ENCODE measurements at places on chromosomes 6 and 20.

DNA sequence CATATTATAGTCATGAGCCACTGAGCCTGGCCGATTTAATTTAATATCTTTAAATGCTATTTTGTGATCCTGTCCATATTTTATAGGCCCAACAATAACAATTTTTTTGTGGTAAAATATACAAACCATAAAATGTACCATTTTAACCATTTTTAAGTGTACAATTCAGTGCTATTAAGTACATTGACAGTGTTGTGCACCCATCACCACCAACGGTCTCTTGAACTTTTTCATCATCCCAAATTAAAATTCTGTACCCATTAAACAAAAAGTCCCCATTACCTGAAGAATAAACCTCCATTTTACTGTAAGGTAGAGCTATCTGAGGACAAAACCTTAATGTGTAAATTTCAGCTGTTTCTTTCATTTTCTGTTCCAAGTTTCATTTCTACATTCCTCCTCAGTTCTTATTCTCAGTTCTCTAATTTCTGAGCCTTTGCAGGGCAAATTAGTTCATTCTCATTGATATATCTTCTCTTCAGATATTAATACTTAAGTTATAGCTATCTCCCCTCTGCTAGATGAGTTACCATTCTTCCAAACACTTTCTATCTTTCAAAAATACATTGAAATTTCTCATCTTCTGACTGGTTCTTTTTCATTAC, 10.3 kb downstream of the MTO1 start:
- no peak for DNase-seq

- DNase-seq = no peak
Measured at GRCh38 chr6:89048288-89048923, 32.1 kb upstream of the PNRC1 start.

- DNase-seq = no peak
Measured at GRCh38 chr6:136873748-136874147, 48.4 kb upstream of the SLC35D3 start.

- DNase-seq = peak; percentile 48
Measured at GRCh38 chr6:145866456-145867396, 52.1 kb upstream of the FBXO30 start.

GRCh38 chr20:25481918-25482253, 74.4 kb downstream of the GINS1 start:
- no peak for DNase-seq

- no peak for DNase-seq
Measured at GRCh38 chr20:47785854-47786764, 828 bp upstream of the SULF2 start.

DNA sequence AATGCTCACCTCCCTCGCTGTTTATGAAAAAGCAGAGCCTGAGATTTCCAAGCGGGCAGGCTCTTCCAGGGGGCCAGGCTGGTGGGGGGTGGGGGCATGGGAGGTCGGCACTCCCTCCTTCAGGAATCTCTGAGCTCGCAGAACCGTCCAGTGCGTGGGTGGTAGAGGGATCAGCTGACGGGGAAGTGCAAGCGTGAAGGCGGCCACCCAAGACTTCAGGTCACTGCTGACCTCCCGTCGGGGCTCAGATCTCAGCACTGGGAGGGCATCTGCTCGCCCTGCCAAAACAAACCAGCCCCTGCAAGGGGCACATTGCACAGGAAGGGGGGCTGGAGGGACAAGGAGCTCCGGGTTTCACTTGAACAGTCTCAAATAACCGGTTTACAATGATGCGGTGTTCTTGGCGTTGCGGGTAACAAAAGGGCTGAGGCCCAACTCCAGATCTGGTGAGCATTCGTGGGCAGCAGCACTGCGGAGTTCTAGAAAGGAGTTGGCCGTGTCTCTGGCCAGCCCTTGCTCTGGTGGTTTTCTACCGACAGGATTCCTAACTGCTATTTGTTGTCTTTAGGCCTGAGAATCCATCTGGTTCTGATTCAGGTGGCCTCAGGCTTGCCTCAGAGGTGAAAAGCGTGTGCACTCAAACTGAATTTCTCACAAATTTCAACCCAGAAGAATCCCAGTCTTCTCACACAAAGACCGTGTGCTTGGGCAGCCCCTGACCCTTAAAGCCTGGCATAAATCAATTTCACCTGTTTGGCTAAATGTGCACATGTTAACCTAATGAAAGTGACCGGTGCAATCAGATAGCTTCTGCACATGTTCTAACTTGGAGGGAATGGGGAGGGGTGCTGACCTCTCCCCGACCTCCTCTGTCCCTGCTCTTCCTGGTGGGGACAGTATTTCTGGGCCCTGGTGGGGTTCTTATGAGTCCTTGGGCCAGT, 191.6 kb downstream of the MYLK4 start:
- no peak for DNase-seq

DNA sequence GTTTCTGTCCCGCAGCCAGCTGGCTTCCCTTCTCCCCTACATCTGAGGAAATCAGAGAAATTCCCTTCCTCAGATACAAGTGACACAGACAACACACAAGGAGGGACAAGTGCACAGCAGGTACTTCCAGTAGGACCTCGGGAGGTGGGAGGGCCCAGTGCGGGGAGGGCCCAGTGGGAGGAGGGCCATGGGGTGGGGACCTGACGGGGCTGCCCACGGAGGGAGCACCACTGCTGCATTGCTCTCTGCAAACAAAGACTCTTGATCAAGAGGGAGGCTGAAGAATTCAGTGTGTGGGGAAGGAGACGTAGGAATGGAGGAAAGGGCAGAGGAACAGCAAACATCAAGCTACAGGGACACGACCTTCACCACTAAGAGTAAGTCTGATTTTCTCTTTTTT, 9.0 kb downstream of the TAP2 start:
- no peak for DNase-seq

- DNase-seq = no peak
Measured at GRCh38 chr6:130713144-130713543, 114.1 kb upstream of the SMLR1 start.

DNA sequence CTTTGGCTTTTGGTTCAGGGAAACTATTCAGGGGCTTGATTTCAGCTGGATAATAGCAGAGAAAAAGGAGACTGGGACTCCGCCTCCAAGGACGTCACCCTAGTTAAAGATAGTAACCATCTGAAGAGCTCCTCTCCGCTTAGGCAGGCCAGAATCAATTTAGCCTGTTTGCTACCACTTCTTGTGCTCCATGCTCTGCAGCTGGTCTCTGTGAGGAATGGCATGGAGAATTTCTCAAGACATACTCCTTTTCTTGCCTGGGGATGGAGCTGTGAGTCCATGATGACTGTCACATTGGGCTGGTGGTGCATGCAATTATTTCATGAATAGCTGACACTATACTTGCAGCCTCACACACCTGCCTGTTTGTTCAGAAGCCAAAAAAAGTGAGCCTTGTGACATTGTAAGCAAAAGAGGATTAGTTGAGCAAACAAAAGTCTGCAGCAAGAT, 61.4 kb downstream of the TXLNB start:
- DNase-seq = peak; percentile 33

DNA sequence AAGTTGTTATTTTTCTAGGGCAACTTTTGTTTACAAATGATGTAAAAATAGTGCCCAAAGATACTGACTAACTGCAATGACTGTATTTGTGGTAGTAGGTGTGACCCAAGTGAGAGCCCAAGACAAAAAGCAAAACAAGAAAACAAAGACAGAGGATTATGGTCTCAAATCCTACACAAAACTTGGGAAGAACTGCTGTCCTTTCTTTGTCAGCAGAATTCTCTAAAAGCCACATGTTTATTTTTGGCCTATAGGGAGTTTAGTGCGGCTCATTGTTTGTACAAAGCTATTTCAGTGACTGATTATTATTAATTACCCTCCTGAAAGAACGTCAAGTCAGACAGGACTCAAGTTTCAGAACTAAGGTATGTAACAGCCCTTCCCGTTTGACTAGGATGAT, 509.2 kb upstream of the SLC35B3 start:
- no peak for DNase-seq

DNA sequence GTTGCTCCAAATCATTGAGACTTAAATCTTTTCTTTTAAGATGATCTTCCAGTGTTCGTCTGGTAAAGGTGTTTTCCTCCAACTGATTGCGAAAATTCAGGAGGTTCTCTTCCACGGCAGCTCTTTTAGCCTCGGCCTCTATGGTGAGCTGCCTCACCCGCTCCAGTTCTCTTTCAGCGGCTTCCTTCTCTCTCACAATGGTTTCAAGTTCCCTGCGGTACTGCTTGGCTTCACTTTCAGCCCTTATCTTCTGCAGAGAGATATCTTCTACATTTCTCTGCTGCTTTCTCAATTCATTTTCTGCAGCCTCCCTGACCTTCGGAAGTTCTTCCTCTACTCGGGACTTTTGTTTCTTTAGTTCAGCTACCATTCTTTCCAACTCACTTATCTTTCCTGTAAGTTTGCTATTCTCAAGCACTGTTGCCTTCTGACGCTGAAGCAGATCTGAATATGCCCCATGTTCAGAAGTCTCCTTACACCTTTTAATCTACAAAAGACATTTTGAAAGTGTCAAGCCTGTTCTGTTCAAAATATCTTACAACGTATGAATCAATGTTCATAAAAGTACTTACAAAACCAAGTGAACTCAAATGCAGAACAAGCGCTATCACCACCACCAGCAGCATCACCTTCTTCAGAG, 22.3 kb downstream of the DST start:
- DNase-seq = no peak
